ENCODE measurements at places on chromosomes 7 and 10.

DNA sequence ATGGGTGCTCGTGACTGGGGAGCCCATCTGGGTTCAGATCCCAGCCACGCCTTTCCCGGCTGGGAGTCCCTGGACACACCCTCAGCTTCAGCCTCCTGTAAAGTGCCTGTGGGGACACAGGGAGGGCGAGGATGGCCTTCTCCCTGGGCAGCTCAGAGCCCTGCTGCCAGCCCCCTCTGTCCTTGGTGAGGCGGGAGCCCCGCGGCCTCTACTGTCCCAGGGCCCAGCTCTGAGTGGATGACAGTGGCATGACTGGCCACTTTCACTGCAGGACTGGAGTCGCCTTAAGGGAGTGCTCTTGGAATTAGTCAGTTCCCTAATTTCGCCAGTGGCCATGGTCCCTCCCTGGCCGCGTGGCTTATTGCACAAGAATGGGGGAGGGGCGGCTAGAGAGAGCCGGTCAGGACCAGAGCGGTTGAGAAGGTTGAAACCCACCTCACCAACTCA lies 4.6 kb downstream of the BRI3 start:
- DNase-seq: no peak

GRCh38 chr10:5774987-5775620 lies 38.1 kb downstream of the GDI2 start:
- no peak for DNase-seq

DNA sequence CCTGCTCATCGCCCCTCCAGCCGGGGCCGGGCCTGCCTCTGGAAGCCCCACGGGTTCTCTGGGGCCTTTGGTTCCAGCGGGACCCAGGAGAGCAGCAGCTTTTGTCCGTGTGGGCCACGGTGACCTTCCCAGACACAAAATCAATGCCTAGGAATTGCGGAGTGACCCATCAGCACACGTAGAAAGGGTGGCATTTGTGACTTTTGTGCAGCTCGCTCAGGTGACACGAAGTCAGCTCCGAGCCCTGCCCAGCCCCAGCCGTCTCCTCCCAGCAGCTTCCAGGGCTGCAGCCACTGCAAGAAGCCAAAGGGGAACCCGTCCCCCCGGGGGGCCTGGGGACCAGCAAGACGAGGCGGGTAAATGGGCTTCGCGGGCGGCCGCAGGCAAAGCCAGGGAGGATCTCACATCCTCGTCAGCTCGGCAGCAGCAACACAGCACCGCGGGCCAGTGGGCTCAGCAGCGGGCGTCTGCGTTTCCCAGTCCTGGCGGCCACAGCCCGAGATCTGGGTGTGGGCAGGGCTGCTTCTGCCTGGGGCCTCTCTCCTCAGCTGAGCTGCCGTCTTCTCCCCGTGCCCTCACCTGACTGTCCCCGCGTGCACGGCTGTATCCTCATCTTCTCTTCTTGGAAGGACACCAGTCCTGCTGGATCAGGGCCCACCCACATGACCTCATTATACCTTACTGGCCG lies 88.5 kb downstream of the PAXIP1 start:
- DNase-seq: no peak

GRCh38 chr10:87804939-87805569 lies 13.0 kb downstream of the ATAD1 start:
- no peak for DNase-seq

DNA sequence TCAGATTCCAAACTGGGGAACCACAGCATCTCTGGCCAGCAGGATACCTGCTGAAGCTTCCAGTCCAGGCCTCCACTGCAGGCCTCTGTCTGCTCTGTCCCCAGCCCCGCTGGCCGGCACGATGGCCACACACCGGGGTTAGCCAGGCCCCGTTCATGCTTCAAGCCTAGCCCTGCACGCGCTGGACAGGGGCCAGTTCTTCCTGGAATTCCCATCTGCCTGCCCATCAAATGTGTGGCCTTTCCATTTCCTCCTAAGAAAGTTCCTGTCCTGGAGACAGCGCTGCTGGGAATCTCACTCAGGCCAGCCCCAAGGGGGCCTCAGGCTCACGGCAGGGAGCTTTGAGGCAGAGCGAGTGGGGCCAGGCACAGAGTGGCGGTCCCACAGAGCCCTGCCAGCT lies 18.0 kb downstream of the SH2B2 start:
- no peak for DNase-seq

DNA sequence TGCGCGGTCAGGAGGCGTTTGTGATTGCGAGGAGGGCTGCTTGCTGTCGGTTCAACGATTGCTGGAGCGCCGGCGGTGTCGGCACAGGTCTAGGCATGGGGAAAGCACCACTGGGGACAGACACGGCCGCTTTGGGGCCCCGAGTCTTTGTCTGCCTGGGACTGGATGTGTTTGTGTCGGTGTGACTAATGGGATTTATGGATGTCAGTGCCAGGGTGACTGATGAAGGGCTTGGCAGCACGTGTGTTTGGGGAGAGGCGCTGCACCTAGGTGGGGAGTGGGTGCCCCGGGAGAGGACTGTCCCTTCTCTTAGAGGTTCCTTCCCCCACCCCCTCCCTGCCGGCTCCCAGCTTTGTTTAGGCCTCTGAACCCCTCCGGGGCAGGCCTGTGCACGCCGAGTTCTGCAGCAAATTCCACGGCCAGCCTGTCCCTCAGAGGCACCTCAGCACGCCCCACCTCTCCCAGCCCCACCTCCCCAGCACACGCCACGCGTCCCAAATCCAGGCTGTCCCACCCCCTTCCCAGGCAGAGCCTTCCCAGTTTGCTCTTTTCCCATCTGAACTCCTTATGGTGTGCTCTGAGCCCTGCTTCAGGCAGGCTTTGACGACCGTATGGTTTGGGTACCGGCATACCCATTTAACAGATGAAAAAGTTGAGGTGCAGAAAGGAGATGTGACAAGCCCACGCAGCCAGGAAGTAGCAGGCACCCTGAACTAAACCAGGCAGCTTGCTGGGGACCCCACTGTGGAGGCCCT lies 6.4 kb upstream of the TNRC18 start:
- no peak for DNase-seq

GRCh38 chr10:30294476-30295240 lies 54.4 kb downstream of the MTPAP start:
- no peak for DNase-seq

GRCh38 chr7:106285855-106286492 lies 1.2 kb upstream of the NAMPT start:
- DNase-seq: peak; percentile 2

GRCh38 chr10:46293228-46293627 lies 6.4 kb downstream of the ANTXRL start:
- no peak for DNase-seq

- no peak for DNase-seq
Observed at GRCh38 chr10:1174022-1174421, 117.8 kb downstream of the WDR37 start.

DNA sequence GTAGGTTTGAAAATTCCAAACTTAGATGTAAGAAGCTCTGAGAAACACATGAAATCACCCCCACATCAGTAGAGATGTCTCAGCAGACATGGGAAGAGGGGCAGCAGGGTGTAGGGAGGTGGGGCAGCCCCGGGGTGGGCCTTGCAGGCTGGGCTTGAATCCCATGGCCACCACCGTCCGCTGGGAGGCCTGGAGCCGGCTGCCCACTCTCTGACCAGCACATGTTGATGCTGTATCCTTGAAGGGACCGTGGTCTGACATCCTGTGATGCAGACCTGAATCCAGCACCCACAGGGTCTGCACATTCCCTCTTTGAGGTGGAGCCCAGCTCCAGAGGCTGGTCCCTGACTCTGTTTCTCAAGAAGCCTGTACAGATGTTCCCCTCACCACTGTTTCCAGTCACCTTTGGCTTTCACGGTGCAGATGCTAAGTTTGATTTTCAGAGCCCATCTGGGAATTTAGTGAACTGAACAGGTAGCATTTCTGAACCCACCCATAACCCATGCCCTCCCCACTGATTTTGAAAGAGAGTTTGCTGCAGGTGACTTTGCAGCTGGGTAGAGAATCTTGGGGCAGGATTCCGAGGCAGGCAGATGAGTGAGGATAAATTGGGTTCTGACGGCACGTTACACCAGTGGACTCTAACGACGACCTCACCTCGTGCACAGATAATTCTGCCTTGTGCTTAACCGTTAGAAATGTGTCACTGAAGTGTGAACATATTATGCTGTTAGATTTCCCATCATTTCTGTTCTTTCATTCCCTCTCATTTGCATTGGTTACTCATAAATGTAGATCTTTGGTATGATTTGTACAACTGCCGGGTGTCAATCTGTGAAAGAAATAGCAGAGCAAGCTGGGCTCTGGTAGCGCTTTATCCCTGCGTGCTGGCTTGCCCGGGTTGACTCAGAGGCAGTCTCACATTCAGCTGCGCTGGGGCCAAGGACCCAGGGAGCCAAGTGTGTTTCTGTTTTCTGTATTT lies 45.7 kb downstream of the IKZF1 start:
- DNase-seq: peak; percentile 87

- no peak for DNase-seq
Observed at GRCh38 chr10:77080361-77081027, 557.1 kb downstream of the KCNMA1 start.

- no peak for DNase-seq
Observed at GRCh38 chr7:110522761-110523200, 568.1 kb upstream of the LRRN3 start.

GRCh38 chr10:112262546-112262945 lies 20.7 kb upstream of the TECTB start:
- no peak for DNase-seq

GRCh38 chr10:30384701-30385201 lies 35.7 kb upstream of the MTPAP start:
- no peak for DNase-seq

- no peak for DNase-seq
Observed at GRCh38 chr10:22158426-22158825, 59.4 kb downstream of the EBLN1 start.

GRCh38 chr7:50270531-50271018 lies 33.9 kb upstream of the IKZF1 start:
- DNase-seq: no peak

DNA sequence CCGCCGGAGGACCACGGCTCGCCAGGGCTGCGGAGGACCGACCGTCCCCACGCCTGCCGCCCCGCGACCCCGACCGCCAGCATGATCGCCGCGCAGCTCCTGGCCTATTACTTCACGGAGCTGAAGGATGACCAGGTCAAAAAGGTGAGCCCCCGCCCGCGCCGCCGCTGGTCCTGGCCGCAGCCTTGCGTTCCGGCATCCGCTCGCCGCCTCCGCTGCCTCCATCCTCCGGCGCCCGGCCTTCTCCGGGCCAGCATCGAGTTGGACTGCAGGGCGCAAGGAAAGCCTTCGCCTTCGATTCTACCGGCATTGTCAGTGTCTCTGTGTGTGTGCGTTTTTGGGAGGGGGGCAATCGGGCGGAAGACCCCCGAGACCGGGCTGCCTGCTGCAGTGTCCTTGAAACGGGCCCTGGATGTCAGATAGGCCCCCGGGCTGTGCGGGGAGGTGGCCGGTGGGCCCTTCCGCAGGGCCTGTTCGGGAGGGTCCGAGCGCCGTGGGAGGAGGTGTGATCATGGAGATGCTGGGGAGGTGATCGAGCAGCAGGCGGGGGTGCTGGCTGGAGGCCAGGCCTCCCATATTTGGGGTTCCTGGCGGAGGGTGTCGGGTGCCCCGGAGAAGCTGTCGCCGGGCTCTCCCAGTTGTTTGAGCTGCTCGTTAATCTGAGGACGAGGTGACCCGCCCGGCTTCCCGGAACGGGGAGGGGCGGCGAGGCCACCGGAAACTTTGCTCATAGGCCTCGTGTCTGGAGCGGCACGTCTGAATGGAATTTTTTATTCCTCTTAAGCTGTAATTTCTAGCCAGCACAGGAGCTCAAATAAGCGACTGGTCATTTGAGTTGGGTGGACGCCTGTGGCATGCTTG lies 40.8 kb downstream of the HK1 start:
- peak; percentile 85 for DNase-seq

GRCh38 chr10:15588635-15589508 lies 130.8 kb downstream of the ITGA8 start:
- DNase-seq: no peak

- no peak for DNase-seq
Observed at GRCh38 chr7:159120540-159120919, 24.1 kb downstream of the VIPR2 start.

DNA sequence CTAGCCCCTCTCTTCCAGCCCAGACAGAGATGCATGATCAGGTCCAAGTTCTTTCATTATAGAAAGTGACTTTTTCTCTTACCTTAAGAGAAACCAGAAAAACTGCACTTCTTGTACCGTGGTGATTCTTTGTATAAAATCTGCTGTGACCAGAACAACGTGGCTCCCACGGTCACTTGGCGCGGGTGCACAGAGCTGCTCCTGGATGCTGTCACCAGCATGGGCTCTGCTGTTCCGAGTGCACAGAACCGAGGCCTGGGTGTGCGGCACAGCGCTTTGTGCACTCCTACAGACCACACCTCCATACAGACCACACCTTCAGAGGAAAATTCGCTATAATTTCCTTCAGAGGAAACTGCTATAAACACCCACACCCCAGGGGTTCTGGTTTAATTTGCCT lies 26.0 kb downstream of the VIPR2 start:
- DNase-seq: no peak

- no peak for DNase-seq
Observed at GRCh38 chr10:69329721-69330178, 51.5 kb downstream of the HK1 start.

GRCh38 chr7:84177758-84178412 lies 16.7 kb downstream of the SEMA3A start:
- no peak for DNase-seq

GRCh38 chr10:114395366-114396022 lies 8.8 kb downstream of the AFAP1L2 start:
- DNase-seq: no peak

DNA sequence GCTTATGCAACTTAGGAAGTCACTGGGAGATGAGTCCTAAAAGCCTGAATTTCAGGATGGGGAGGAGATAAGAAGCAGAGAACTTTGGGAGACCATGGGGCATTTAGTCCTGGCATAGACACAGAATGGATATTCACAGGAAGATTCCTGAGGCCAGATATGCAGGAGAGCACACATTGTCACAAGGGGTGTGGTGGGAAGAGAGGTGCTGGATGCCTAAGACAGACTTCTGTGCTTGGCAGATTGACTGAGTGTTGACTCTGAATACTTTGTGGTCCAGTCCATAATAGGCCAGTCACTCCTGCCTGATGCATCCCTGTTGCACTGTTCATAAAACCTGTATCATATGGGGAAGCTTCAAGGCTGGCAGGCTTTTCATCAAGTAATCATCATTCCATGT lies 18.5 kb downstream of the SRI start:
- DNase-seq: no peak

GRCh38 chr7:157150882-157151281 lies 12.2 kb downstream of the UBE3C start:
- DNase-seq: no peak

DNA sequence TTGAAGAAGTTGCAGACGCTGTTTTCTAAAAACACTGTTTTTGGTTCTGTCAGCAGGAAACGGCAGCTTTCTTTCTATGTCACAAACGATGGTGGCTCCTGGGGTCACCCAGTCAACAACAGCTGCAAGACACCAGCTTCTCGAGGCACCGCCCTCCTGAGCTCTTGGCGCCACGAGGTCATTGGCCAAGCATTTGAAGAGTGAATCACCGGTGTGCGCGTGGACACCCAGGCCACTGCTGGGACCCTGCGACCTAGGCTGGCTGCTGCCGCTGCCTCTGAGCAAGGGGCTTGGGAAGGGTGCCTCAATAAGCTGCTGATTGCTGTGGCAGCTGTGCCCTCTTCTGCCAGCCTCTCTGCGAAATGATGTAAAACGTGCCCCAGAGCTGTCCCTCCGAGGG lies 22.5 kb upstream of the VIPR2 start:
- no peak for DNase-seq

- no peak for DNase-seq
Observed at GRCh38 chr7:132768099-132768498, 191.8 kb upstream of the PLXNA4 start.

GRCh38 chr7:34123316-34123715 lies 218.0 kb downstream of the BMPER start:
- no peak for DNase-seq

- DNase-seq: no peak
Observed at GRCh38 chr10:107727767-107728317, 563.3 kb upstream of the SORCS1 start.

- DNase-seq: no peak
Observed at GRCh38 chr10:101145750-101146391, 14.8 kb downstream of the TLX1 start.
